ENCODE measurements at places on chromosomes 13 and 19.
A peak's percentile ranks its signal among the peaks of the same experiment; 100 is the strongest.

GRCh38 chr19:7533925-7534480 lies 1.5 kb upstream of the PNPLA6 start:
- peak; percentile 70 for DNase-seq

DNA sequence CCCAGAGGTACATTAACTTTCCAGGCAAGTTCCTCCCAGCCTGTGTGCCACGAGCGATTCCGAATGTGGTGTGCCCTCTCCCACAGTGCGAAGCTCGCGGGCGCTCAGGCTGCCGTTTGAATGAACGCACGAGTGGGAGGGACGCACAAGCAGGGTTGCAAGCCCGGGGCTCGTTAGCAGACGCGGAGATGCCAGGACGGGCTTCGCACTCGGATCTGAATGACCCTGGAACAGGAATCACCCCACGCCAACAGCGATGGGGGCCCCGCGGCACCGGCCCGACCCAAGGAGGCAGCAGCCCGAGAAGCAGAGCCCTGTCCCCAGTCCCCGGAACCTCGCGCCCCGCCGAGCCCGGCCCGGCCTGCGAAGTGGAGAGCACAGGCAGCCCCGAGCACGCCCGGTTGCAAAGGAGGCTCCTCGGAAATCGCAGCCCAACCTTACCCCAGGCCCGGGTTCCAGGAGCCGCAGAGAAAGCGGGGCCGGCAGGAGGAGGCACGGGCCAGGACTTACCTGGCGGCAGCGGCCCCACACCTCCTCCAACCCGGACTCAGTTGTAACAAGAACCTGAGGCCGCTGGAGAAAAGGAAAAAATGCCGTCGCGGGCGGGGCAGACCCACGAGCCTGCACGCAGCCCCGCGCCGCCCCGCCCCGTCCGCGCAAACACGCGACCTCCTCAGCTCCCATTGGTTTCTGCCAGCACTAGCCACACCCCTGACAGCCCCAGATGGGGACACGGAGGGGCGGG lies at the start of gene SLC25A30:
SLC25A30 (minus strand) TSS at position 584 of the 745 bp plus-strand sequence. CDS start 6,948 bp downstream, outside the sequence.
- peak; percentile 83 for DNase-seq

GRCh38 chr13:59951011-59951410 lies 212.7 kb downstream of the DIAPH3 start:
- no peak for DNase-seq

DNA sequence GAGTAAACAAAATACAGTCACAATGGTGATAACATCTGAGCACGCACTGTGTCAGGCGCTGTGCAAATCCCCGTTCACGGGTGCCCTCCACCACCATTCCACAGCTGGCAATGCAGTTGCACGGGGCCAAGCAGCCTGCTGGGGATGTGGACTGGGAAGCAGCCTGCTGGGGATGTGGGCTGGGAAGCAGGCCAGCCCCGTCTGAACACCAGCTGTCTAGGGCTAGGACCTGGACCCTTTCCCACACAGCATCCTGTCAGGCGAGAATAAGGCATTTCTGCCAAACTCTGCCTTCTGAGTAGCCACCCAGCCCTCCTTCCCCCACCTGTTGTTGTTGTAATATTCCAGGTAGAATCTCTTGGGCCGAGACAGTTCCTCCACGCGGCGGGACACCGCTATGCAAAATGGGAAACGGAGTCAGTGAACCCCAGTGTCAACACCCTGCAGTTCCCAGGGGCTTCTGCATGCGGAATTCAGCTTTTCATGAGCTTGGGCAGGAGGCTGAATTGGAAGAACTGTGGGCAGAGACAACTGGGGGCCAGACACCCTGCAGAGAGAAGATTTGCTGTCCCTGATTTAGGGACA lies 27.8 kb upstream of the MIER2 start:
- DNase-seq: no peak

DNA sequence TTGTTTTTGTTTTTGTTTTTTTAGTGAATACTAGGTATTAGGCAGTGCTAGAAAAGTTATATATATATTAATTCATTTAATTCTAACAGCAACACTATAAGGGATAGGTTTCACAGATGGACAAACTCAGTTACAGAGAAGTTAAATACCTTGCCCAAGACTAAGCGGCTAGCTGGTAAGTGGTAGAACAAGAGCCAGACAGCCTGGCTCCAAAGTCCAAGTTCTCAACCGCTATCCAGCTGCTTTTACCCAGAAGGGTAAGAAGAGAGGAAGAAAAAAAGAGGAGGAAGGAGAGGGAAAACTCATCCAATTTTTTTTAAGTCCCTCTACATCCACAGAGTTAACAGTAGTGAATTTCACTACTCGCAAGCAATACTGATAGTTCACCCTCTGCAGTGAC lies 217.0 kb downstream of the SPRY2 start:
- DNase-seq: no peak

- no peak for DNase-seq
These were observed 68.7 kb downstream of the IPO5 start for GRCh38 chr13:98022210-98022609.

- no peak for DNase-seq
These were observed 7.7 kb downstream of the KDM4B start for GRCh38 chr19:4976401-4977298.

- no peak for DNase-seq
These were observed 2.0 kb downstream of the GRAMD1A start for GRCh38 chr19:35002037-35002535.

GRCh38 chr19:58284199-58284598 lies 5.4 kb downstream of the ZNF8 start:
- no peak for DNase-seq

DNA sequence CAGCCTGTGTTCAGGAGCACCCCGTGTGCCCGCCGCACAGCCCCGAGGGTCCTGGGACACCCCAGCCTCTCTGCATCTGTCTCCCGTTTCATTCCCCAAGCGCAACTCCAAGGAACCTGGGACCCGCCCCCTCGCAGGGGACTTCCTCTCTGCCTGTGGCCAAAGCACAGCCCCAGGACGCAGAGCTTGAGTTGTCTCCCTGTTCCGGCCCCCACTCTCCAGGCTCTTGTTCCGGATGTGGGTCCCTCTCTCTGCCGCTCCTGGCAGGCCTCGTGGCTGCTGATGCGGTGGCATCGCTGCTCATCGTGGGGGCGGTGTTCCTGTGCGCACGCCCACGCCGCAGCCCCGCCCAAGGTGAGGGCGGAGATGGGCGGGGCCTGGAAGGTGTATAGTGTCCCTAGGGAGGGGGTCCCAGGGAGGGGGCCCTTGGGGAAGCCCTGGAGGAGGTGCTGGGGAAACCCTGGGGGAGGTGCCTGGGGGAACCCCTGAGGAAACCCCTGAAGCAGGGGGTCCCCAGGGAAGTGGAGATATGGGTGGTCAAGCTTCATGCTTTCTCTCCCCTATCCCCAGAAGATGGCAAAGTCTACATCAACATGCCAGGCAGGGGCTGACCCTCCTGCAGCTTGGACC lies 1.3 kb downstream of the HCST start:
- peak; percentile 90 for DNase-seq

DNA sequence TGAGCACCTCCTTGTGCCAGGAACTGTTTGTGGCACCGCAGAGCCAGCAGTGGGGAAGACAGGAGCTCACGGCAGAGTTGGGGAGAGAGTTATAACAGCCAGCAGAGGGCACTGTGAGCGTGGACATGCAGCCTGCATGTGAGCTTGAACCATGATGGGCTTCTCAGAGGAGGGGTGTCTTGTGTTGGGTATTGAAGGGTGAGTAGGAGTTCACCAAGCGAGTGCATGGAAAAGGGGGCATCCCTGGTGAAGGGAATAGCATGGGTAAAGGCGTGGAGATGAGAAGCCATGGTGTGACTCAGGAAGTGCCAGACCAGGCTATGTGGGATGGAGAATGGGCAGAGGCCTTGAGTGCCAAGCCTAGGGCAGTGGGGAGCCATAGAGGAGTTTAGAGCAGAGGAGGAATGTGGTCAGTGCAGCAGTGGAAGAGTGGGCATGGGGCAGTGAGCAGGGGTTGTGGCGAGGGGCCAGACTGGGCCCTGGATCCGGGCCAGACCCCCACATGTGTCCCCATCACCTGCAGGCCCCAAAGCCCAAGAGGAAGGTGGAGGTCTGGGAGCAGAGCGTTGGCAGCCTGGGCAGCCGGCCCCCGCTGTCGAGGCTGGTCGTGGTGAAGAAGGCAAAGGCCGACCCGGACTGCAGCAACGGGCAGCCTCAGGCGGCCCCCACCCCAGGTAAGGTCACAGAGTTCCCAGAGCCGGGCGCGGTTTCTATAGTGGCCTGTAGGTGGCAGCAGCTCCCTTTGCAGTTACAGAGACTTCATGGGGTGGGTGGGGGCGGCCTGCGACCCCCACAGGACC lies 11.8 kb upstream of the SHD start:
- peak; percentile 32 for DNase-seq

DNA sequence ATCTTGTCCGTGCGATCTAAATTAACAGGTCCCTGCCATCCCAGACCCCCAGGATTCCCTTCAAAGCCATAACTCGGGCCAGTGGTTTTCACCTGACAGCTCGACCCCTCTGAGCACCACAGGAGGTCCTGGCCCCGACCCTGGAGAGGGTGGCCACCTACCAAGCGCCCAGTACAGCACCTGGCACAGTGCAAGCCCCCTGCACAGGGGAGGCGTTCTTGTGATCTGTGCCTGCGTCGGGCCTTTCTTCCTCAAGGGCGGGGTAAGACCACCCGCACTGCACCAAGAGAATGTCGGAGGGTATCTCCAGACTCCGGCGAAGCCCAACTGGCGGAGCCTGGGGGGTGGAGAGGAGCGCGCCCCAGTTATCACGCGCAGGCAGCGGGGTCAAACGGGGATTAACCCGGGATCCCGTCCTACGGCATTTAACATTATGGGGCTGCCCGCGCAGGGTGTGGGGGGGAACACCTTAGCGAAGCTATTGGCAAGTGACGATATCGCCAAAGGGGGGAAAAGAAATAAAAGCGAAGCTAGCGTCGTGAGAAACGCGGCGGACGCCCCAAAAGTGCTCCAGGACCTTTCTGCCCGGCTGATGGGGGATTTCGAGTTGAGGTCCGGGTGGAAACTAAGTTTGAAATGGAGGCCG lies 1.3 kb upstream of the HNRNPL start:
- DNase-seq: no peak

- DNase-seq: no peak
These were observed 238.0 kb upstream of the SOX21 start for GRCh38 chr13:94950303-94950702.

DNA sequence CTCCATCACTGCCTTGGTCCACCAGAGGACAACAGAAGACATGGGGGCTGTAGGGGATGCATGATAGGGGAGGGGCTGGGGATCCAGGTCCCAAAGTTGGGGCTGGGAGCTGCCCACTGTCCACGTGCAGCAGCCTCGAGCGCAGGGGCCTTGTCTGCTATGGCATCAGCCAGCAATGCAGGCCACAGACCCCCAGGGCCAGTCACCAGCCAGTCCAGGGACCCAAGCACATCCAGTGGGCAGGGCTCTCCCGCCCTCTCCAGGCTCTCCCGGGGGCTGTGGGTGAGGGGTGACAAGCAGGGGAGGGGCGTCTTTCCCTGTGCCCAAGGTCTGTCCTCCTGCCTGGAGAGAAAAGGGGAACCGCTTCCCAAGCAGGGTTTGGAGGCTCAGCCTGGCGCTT lies 32.8 kb downstream of the PEPD start:
- DNase-seq: no peak

- no peak for DNase-seq
These were observed 8.4 kb downstream of the PCDH8 start for GRCh38 chr13:52840066-52840465.

GRCh38 chr13:30696278-30697176 lies 38.8 kb upstream of the ALOX5AP start:
- no peak for DNase-seq

DNA sequence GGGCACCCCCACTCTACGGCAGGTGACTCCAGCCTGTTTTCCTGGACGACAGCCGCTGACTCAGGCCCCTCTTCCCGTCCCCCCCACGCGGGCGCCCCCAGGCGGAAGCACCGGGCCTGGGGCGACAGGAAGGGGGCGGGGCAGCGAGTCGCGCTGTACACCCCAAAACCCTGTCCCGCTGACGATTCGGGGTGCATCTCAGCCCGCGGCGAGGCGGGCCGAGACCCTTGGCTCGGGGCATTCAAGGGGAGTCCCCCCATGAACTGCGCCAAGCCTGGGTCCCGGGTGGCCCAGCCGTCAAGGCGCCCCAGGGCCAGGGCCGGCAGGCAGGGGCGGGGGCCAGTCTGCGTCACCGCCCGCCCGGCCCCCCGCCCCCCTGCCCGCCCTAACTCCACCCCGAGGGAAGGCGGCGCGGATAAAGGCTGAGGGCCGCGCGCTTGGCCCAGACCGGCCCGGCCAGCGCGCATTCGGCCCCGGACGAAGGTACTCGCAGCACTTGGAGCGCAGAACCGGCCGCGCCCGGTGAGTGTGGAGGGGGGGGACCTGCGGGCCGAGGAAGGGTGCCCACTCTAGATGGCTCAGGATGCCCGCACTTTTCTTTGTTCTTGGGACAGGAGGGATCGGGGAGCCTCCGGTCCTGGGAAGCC lies at the start of gene MIDN:
MIDN (plus strand) TSS at position 445 of the 647 bp plus-strand sequence. CDS start 1,714 bp downstream, outside the sequence.
- DNase-seq: no peak

GRCh38 chr13:58907347-58907746 lies 1256.4 kb downstream of the DIAPH3 start:
- no peak for DNase-seq

- DNase-seq: no peak
These were observed 4.7 kb upstream of the TLE2 start for GRCh38 chr19:3033595-3034405.

DNA sequence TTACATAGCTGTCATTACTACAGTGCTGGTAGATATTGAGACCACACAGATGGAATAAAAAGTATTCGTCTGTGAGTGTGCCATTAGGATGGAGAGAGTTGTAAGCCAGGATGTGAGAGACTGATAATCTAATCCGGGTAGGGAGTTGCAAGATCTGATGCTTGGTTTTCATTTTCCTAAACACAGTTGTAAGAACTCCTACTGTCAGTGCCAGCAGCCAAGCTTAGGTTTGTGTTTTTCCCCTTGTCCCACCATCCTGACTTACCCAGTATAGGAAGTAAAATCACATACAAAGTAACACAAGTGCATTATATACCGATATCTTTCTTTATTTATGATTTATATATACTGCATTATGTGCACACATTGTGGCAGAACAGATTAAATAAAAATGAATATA lies 726.4 kb upstream of the PCDH20 start:
- no peak for DNase-seq

DNA sequence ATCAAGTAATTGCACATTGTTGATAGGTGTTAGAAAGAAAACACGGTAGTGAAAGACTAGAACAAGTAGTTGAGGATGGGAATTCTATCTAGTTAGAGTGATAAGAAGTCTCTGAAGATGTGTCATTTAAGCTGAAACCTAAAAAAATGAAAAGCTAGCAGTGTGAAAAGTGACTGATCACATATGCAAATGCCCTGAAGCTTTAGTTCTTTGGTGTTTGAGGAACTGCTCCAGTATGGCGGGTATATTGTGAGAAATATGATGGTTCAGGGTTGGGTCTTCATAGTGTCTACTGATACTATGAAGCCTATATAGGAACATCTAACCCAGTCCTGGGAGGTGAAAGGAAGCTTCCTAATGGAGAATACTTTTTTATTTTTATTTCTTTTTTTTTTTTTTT lies 45.0 kb downstream of the GPALPP1 start:
- DNase-seq: no peak

All from stimulated activated CD4-positive, alpha-beta T cell treated with anti-CD3 and anti-CD28 coated beads, TNF-alpha, amount 100 ng/mL, for 4 hours (primary cell).